ENCODE measurements at places on chromosomes 16 and 17.

- no peak for DNase-seq
Observed at GRCh38 chr16:75261590-75262078, 10.2 kb upstream of the BCAR1 start.

DNA sequence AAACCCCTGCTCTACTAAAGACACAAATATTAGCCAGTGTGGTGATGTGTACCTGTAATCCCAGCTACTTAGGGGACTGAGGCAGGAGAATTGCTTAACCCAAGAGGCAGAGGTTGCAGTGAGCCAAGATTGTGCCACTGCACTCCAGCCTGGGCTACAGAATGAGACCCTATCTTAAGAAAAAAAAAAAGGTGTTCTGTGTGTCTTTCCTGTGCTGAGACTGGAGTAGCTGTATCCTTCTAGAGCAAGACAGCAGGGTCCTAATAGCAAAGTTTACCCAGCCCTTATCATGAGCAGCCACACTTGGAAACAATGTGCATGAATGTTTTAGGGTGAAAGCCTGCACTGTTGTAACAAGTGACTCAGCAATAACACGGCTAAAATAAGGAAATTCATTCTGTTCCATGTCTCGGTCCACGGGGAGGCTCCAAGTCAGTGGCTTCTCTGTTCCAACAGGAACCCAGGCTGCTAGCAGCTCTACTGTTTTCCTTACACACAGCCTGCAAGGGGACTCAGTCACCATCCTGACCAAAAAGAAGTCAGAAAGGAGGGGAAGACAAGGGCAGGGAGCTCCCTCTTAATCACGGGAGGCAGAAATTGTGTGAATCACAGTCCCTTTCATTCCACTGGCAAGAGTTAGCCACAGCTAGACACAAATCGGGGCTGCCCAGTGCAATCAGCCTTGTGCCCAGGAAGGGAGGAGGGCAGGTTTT is 7.1 kb upstream of the SLC5A11 start:
- no peak for DNase-seq

- DNase-seq, result no peak
Observed at GRCh38 chr17:1010586-1010985, 13.7 kb downstream of the TIMM22 start.

- DNase-seq, result no peak
Observed at GRCh38 chr16:88714420-88715302, 8.4 kb downstream of the CTU2 start.

GRCh38 chr16:78264642-78265041 is 165.2 kb downstream of the WWOX start:
- DNase-seq, result no peak

DNA sequence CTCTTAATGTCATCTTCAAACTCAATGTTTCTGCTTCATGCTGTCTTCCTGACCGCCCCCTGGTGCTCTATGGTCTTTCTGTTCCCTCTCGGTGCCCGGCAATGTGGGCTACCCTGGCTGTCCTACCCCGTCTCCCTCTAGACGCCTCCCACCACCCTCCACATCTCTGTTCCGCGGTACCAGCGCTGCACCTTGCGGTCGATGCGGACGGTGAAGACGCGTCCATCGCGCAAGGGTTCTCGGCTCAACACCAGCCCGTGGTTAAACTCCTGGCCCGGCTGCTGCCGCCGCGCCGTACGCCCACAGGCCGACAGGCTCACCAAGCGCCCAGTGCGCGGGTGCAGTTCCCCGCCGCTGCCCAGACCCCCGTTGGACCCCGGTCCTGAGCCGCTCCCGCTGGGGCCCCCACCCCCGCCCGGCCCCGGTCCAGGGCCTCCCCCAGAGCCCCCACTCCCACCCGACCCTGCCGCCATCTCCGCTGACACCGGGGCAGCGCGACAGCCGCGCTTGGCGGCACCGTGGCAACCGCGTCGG is at the start of gene NEURL4:
NEURL4 (minus strand) TSS at position 496 of the 534 bp plus-strand sequence; CDS start at position 473, 23 bp downstream.
- DNase-seq, result no peak

- DNase-seq, result no peak
Observed at GRCh38 chr17:76631821-76632565, 11.6 kb downstream of the ST6GALNAC1 start.

DNA sequence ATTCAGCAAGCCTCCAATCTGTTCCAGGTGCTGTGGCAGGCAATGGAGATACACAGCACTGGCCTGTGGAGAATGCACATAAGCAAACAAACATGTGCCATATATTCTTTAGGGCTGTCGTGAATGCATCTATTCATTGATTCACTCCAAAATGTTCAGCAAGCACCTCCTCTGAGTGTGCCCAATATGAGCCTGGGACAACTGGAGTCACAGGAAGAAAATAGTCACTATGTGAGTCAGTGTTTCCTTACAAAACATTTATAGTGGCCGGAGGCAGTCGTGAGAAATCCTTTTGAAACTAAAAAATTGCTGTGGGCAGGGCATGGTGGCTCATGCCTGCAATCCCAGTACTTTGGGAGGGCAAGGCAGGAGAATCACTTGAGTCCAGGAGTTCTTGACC is 310.1 kb downstream of the CA10 start:
- no peak for DNase-seq

- DNase-seq, result no peak
Observed at GRCh38 chr16:17084130-17084529, 386.6 kb downstream of the XYLT1 start.

DNA sequence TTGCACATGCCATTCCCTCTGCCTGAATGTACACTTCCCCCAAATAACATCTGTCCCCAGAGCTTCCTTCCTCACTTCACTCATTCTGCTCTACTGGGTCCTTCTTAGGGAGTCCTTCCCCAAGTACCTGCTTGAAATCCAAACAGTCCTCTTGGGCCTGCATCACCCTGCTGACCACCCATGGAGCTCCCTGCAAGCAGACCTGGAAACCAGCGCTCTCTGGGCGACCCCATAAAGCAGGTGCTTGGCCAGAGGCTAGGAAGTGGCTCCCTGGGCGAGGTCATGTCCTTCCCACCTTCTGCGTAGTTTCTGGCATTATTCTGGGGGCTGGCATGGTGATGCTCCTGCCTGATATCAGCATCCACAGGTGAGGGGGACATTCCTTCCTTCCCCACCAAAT is 12.2 kb upstream of the NTN1 start:
- no peak for DNase-seq

GRCh38 chr16:29825145-29826044 is 5.1 kb downstream of the MVP start:
- no peak for DNase-seq

DNA sequence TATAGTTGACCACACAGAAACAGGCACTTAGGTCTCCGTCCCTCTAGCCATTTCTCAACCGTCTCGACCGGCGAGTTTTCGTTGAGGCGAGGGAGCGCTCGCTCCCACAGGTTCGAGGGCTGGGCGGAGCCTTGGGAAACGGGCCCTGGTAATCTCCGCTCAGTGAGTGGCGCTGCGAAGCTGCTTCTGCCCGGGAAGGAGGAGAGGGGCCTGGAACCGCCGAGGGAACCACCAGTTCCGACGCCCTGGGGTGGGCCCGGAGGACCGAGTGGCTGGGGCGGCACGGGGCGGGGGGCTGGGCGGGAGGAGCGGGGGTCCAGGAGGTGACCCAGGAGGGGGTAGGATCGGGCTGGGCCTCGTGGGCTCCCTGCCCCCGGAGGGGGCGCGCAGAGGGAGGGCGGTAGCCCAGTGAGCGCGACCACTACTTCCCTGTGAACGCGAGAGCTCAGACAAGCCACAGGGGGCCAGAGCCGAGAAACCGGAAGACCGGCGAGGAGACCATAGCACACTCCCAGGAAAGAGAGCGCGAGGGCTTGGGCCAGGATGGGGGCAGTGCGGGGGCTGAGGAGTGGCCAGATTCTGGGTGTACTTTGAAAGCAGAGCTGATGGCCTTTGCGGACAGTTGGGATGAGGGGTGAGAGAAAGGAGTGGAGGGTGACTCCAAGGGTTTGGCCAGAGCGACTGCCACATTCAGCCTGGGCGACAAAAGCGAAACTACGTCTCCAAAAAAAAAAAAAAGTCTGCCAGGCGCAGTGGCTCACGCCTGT is 29.9 kb upstream of the ARL4D start:
- DNase-seq, result peak; percentile 64

- no peak for DNase-seq
Observed at GRCh38 chr16:81276323-81276722, 37.8 kb downstream of the BCO1 start.

- DNase-seq, result no peak
Observed at GRCh38 chr16:57277586-57277985, 6.9 kb downstream of the PLLP start.

- no peak for DNase-seq
Observed at GRCh38 chr17:61253937-61254574, 145.6 kb upstream of the TBX2 start.

GRCh38 chr16:54284931-54285413 is 1.6 kb downstream of the IRX3 start:
- no peak for DNase-seq

DNA sequence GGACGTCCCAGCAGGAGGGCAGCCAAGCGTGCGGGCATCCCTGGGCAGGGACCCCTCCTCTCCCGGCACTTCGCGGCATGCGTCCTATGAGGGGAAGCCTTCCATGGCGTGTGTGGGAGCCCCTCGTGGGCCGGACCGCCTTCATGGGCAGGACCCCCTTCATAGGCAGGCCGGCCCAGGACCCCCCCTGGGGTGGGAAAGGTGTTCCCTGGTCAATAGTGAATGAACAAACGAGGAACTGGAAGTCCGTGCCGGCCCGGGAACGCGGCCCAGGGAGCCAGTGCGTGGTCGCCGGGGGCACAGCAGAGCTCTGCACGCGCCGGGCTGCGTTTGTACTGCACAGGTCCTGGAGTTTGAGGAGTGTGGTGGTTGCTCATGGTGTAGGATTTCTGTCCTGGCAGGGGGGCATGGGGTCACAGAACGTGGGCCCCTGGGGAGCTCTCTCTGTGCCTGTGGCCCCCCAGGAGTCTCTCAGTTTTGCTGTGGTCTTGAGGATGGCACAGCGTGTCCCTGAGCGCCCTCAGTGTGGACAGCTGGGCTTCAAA is 13.9 kb downstream of the BAIAP2 start:
- no peak for DNase-seq

- no peak for DNase-seq
Observed at GRCh38 chr17:3603119-3603869, 5.9 kb downstream of the TRPV1 start.

DNA sequence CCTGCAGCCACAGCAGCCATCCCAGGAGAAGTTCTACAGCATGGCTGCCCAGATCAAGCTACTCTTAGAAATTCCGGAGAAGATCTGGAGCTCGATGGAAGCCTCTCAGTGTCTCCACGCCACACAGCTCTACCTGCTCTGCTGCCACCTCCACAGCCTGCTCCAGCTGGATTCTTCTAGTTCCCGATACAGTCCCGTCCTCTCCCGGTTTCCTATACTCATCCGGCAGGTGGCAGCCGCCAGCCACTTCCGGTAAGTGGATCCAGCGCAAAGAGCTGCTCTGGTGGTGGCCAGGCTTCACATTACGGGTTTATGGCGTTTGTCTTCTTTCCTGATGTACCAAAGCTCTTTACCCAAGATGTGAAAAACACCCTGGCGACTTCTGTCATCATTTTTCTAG is 3.6 kb downstream of the COG1 start:
- no peak for DNase-seq

GRCh38 chr17:61317779-61318178 is 81.9 kb upstream of the TBX2 start:
- DNase-seq, result no peak

GRCh38 chr16:30980959-30981358 is 4.0 kb upstream of the HSD3B7 start:
- no peak for DNase-seq

DNA sequence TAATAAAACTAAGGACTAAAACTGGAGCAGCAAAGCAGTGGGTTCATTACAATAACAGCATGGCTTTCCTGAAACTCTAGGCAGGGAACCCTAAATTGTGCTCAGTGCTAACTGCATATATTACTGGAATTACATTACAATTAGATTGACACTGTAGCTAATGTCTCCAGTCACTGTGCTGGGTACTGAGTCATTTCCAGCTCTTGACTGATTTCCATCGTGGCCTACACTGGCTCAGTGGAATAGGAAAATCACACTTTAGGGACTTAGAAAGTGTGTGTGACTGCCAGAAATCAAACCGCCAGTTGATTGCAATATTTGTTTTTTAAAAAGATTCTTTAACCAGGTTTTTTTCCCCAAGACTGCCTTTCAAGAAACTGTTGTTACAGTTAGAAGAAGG is 1447.4 kb upstream of the GOT2 start:
- DNase-seq, result no peak

DNA sequence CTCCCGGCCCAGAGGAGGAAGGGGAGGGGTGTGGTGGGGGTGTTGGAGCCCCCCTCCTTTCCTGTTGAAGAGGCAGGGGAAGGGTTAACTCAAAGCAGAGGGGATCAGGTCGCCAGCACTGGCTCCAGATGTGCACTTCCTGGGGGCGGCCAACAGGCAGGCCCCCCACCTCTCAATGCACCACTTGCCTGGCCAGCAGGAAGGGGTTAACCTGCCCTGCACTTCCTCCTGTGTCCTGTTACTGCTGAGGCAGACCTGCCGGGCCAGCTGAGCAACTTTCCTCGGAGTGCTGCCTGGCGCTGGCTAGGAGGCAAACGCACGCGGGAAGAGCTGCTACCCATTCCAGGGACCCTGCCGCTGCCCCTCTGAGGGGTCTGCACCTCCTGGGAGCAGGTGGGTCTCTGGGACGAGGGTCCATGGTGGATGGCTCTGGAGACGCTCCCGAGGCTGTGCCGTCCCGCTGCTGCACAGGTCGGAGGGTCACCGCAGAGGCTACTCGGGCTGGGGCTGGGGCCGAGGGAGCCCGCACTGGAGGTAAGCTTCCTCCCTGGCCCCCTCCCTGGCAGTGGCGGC is at the start of gene EPN3:
EPN3 (plus strand) TSS at position 284 of the 573 bp plus-strand sequence. CDS start 3,822 bp downstream, outside the sequence.
- no peak for DNase-seq

GRCh38 chr17:51937264-51937663 is 221.2 kb downstream of the CA10 start:
- DNase-seq, result no peak

DNA sequence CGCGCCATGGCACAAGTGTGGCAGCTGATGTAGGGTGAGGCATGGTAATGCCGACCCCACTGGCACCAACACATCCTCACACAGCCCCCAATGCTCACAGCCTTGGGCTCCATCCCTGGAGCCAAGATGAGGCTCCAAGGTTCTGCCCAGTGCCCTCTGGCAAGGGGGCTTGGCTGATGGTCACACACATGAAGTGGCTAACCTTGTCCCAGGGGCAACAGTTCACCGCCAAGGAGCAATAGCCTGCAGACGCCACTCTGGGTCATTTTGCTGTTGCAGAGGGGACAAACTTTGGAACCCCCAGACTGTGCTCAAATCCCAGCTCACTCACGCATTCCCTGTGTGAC is 26.8 kb downstream of the TNFRSF13B start:
- DNase-seq, result no peak

DNA sequence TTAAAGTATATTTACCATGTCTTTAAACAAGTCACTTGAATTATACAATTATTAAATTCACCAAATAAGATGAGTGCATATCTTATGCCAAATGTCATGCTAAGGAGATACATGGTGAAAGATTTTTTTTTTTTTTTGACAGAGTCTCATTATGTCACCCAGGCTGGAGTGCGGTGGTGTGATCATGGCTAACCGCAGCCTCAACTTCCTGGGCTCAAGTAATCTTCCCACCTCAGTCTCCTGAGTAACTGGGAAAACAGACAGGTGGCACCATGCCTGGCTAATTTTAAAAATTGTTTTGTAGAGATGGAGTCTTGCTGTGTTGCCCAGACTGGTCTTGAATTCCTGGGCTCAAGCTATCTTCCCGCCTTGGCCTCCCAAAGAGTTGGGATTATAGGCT is 149.0 kb upstream of the GOT2 start:
- DNase-seq, result no peak

GRCh38 chr17:3718201-3718600 is 5.5 kb upstream of the HASPIN start:
- no peak for DNase-seq

All from stimulated activated CD4-positive, alpha-beta T cell treated with anti-CD3 and anti-CD28 coated beads, Interleukin-12 subunit alpha, Interleukin-12 subunit beta, amount 100 ng/mL, for 4 hours (primary cell).